Activated B cell treated with CpG ODN at 0.5 μM for 24 hours (primary cell): ENCODE measurements at places on chromosomes 5 and 9.

GRCh38 chr5:60495644-60496520 lies 204.1 kb downstream of the DEPDC1B start:
- DNase-seq: no peak

- no peak for DNase-seq
Observed at GRCh38 chr9:108972626-108973209, 38.5 kb downstream of the ABITRAM start.

- DNase-seq: no peak
Observed at GRCh38 chr5:76804266-76804665, 14.6 kb upstream of the F2RL1 start.

DNA sequence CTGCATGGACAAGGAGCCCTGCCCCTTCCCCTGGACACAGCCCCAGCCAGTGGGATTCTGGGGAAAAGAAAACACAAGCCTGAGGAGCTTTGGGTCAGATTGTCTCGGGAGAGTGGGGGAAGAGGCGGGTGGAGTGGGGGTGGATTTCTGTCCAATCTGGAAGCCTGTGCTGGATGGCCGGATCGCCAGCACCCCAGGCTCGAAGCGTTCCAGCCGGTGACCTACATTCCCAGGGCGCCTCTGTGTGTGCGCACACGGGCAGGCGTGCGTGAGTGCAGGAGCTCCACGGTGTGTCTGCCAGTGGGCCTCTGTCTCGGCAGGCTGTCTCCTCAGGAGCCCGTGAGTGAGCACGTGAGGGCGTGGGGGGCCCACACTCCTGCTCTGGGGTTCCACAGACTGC lies 74.3 kb upstream of the DAB2IP start:
- no peak for DNase-seq

- DNase-seq: no peak
Observed at GRCh38 chr9:74526215-74526614, 29.1 kb downstream of the RORB start.

DNA sequence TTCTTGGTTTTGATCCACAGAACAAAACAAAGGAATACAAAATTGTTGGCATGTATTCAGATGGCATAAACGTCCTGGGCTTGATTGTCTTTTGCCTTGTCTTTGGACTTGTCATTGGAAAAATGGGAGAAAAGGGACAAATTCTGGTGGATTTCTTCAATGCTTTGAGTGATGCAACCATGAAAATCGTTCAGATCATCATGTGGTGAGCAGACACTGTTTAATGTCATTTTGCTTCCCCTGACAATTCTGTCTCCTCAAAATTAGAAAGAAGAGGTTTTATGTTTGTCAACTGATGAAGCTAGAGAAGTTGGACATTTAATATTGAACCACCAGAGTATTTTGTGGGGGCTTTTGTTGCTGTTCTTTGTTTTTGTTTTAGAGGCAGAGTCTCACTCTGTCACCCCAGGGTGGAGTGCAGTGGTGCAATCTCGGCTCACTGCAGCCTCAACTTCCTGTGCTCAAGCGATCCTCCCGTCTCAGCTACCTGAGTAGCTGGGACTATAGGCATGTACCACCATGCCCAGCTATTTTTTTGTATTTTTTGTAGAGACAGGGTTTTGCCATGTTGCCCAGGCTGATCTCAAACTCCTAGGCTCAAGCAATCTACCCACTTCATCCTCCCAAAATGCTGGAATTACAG lies 82.0 kb downstream of the SLC1A1 start:
- DNase-seq: no peak

- DNase-seq: no peak
Observed at GRCh38 chr5:16799796-16800195, 136.3 kb downstream of the MYO10 start.

DNA sequence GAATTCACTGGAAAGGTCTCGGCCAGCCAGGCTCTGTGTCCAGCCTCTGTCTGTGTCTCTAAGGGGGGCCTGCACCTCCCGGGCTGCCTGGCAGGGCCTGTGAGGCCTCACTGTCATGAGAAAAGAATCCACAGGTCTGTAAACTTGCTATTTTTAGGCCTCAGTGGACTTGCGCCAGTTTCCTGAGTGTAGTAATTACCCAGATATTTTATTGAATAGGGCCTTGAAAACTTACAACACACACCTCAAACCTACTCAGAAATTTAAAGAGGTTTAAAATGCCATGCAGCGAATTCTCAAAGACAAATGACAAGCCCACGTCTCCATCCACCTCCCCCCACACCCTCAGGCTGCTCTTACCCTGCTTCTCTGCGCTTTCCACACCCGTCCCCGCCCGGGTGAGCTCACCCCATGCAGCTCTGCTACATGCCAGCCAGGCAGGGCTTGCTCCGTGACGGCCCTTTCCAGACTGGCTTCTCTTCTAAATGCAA lies 8.8 kb upstream of the TENT4A start:
- DNase-seq: no peak

DNA sequence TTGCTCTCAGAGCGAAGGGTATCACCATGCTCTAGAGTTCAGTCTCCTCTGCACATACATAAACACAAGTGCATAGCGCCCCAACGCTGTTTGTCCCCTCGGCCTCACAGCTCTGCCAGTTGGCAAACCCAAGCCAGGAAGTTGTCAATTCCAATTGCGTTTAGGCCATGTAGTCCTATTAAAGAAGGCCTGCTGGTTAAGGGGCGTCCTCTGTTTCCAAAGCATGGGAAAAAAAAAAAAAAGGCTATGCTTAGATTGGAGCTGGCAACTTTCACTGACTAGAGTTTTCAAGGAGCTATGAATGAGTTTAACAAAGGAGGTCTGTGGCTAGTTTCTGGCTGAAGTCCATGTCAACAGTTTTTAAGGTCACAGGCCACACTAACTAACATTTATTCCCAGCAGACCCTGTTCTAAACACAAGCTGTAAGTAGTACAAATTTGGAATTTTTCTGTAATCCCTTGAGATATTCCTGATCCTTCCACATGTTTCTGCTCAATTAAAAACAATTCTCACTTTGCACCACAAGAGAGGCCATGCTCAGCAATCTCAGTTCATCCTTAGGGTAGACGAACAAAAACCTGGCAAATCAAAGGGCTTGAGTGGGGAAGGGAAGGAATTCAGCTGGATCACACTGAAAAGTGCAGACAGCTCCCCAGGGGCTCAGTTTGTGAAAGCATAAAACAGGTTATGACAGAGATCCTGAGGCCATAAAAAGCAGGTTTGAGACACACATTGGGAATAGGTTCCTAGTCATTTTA lies 187.7 kb downstream of the DENND1A start:
- no peak for DNase-seq

DNA sequence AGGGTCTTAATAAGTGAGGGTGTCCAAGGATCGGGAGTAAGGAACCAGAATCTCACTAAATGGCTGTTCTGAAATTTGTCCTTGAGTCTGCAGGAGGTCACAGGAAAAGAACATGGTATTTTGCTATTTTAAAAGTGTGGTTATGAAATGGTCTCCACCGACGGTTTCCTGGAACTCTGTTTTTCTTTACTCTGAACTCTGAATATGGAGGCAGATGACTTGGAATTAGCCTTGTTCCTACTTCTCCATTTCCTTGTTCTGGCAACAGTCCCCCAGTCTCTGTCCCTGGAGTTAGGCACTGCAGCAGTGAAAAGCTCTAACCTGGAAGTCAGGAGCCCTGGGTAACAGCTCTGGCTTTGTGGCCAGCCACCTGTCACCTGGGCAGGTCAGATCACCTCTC lies 46.6 kb upstream of the C5orf58 start:
- DNase-seq: no peak

DNA sequence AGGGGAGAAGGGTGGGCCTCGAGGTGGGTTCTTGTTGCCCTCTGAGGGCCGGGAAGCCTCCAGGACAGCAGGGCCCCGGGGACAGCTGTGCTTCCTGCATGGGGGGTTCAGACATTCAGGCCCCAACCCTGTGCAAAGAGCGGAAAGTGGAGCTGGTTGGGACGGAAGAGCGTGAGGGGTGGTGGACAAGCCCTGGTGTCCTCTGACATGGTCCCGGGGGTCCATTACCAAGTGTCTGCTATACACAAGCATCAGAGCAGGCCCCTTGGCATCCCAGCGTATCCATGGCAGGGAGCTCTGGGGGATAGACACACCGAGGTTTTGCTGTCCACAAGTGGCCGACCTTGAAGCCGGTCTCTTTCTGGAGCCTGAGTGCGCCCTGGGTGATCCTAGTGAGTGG lies 9.3 kb downstream of the PLPP7 start:
- DNase-seq: no peak

DNA sequence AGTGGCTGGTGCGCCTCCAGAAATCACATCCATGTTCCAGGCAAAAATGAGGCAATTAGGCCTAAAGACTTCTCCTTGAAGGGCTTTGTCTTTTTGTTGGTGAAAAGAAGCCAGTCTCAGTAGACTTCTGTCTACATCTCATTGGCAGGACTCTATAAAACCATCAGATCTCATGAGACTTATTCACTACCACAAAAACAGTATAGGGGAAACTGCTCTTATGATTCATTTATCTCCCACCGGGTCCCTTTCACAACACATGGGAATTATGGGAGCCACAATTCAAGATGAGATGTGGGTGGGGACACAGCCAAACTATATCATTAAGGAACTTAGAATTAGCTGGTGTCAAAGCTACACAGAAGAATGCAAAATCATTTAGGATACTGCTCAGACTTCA lies 77.7 kb upstream of the SNX2 start:
- DNase-seq: no peak

DNA sequence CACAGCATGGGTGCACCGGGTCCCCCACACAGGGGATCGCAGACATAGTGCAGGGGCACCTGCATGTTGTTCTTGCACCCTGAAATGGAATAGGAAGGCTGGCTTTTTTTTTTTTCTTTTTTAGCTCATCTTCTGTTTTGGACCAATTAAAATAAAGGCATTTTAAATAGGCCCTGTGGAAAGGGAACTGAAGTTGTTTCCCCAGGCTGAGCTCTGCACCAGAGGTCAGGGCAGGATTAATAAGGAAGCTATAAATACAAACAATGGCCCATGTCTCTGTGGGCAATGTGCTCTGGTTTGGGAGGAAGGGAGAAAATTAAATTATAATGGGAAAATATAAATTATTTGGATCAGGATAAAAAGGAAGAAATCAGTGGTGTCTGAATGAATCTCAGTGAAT lies 21.2 kb upstream of the KCNMB1 start:
- DNase-seq: no peak

DNA sequence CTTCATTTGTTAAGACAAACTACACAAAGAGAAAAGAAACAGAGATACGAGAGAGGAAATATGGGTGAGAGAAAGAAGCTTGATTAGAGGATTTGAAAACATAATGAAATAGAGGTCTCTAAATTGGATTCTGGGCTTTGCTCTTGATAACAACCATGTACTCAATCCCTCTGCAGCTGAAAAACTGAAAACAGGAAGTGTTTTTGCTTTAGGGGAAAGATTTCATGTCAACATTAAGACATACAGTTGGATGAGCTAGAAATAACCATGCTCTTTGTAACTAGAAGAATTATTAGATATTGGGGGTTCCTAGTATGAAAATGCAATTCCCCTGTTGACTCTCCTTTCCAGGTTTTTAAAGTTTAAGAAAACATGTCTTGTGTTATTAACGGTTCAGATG lies 21.9 kb downstream of the CRHBP start:
- no peak for DNase-seq

GRCh38 chr9:131960851-131961495 lies 118.7 kb downstream of the MED27 start:
- no peak for DNase-seq

- DNase-seq: no peak
Observed at GRCh38 chr5:177083357-177083756, 3.4 kb upstream of the FGFR4 start.

- DNase-seq: no peak
Observed at GRCh38 chr5:31107091-31107518, 86.4 kb upstream of the CDH6 start.

DNA sequence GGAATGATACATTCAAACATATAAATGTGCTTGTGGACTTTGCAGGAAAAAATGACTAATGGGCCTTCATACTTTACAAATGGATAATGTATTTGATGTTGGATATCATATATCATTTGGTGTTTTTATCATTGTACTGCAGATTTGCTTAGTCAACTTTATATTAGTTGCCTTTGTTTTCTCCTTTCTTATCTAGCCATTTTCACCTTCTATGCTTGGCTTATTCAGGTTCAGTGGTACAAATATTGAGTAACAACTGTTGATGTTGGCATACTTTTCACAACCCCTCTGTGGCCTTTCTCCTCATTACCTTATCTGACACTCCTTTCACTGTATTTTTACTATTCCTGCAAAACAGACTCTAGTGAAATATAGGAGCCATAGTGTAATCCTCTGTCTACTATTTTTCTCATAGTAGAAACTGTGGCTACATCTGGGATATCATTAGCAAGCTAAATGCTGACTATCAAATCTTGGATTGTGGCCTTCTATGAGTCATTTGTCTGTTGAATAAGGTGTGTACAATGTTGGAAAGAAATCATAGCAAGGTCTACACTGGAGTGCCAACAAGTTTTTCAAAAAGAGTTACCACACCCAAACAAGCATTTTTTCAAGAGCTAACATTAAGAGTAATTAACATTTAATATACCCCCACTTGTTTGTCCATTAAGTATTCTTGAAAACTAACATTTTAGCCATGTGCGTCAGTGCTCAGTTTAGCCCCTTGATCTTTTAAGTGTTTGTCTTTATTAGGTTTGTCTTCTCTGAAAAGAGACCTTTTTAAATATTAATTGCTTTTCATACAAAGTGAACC lies 330.1 kb downstream of the ADGRV1 start:
- no peak for DNase-seq

- DNase-seq: no peak
Observed at GRCh38 chr5:90615355-90615754, 56.8 kb downstream of the ADGRV1 start.

DNA sequence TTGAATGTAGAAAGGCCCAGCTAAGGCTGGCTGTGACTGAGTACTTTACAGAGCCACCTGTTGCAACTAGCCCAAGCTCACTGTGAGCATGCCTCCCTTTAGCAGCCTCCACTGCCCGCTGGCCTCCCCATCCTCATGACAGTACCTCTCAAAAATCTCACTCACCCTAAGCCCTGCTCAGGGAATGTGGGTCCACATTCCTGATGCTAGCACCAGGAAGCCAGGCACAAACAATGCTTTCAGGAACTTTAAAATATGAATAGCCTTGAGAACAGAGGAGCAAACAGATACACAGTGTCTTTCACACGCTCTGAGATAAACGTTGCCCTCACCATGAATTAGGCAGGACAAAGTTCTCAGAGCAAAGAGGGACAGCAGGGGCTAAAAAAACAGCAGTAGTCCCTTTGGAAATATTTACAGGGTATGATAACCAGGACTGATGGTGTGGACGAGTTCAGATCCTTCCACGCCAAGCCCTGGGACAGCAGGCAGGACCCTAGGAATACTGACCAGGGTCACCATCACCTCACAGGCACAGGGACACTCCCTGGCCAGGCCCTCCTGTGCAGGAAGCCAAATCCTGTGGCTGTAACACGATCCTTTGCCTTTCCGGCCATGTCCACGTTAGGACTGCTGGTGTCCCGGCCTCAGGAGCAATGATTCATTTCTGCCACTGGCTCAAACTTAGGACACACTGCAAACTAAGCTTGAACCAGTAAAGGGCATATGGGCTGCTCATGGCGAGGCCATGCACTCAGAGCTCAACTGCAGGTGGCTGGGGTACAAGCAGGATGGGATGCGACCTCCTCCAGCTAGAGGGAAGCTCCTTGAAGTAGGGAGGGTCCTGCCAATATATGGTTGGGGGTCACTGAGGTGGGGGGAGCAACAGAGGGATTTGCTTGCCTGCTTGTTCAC lies 9.6 kb downstream of the ACSL6 start:
- no peak for DNase-seq
